ENCODE measurements at places on chromosomes 16 and 17.
A peak's percentile ranks its signal among the peaks of the same experiment; 100 is the strongest.

- DNase-seq: no peak
Observed at GRCh38 chr16:53784291-53784690, 80.3 kb downstream of the FTO start.

GRCh38 chr16:57531635-57532265 lies 4.6 kb downstream of the CCDC102A start:
- no peak for DNase-seq

DNA sequence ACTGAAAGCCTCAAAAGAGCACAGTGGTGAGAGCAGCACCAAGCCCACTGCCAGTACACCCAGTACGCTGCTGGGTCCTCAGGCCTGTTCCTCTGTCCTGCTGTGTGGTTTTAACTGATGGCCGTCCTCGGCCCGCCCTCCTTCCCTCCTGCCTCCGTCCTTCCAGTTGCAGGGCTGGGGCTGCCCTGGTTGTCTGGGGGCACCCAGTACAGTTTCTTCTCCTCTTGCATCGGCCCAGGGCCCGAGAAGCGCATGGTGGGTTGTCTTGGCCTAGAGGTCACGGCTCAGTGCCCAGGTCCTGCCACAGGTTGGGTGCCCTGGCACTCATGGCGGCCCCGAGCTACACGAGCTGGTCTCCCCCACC lies 70.8 kb upstream of the KCTD5 start:
- no peak for DNase-seq

GRCh38 chr16:86127366-86127765 lies 228.4 kb downstream of the IRF8 start:
- DNase-seq: no peak

DNA sequence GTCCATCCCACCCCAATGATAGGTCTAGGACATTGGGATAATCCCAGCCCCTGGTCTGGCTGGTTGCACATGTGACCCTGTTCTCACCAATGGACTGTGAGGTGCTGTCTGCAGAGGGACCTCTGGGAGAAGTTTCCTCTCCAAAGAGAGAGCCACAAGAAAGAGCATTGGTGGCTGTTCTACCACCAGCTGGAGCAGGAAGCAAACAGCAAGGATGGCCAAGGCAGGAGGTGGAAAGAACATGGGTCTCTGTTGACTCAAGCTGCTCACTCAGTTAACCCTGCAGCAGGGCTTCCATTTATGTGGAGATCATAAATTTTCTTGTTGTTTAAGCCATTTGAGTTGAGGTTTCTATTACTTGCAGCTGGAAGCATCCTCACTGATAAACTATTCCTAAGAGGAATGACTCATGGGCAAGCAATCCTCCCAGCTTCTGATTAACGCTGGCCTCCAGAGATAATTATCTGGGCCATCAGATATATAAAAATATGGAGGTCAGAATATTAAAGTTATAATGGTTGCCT lies 52.6 kb downstream of the CYB5B start:
- no peak for DNase-seq

- no peak for DNase-seq
Observed at GRCh38 chr16:2692948-2693651, 10.8 kb downstream of the KCTD5 start.

DNA sequence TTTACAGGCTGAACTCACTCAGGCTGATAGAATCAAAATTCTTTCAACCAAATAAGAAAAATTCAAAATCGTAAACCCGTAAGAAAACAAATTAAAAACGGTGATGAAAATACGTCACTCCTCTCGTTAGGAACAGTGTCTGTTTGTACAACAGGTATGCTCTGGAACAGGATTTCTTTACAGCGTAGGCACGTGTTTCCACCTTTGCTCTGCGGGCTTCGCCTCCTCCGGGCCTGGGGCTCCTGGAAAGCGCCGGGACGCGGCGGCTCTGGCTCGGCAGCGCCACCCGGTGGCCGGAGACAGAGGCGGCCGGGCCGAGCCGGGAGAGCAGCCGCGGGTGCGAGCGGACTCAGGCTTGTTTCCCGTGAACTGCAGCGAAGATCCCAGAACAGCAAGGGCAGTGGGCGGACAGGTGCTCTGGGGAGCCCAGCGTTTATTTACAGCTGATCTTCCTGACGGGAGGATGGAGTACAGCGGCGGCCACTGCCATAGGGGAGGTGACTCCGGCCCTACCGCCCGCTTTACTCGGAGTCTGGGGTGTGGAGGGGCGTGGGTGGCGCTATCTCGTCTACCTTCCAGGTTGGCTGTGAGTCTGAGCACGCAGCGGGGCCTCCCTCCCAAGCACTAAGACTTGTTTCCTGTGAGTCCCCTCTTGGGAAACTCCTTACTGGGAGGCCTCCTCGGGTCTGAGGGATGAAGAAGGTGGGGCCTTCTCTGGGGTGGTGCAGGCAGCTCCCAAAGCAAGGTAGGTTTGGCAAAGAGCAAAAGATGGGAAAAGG lies 40.5 kb upstream of the ATP2A3 start:
- DNase-seq: peak; percentile 7

DNA sequence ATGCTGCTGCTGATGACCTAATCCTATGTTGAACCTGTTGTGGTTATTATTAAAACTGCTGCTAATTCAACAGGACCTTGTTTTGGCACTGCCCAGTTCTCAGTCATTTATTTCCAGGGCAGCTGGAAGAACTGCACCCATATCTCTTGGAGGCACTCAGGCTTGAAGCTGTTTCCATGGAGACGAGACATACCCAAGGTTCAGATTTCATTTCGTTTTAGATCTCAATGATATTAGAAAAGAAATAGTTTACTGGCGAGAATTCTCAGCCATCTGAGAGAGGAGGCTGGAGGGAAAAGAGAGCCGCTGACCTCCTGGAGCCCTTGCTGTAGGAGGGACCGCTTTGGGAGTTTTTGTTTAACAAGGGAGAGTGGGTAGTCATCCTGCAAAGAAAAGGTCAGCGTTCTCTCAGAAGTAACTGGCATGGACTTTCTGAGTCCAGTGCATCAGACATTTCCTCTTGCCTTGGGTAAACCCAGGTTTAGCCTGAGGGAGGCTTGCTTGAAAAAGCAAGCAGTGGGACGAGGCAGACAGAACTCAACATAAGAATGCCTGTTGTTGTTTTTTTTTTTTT lies 75.4 kb downstream of the YPEL2 start:
- peak; percentile 69 for DNase-seq

DNA sequence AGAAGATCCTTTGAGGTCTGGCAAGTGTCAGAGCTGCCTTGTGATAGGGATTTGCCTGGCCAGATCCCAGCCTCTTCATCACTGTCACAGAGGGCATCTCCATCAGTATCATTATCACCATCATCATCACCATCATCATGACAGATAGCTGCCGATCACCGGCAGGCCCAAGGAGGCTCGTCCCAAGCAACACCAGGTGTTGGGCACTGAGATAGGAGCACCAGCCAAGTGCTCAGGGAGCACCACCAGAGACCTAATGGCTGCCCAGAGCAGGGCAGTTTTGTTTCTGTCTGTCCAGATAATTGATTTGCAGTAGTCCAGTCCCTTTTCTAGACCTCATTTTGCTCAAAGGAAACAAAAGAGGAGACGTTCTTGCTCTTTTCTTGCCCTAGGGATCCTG lies 25.0 kb downstream of the HNF1B start:
- DNase-seq: no peak

DNA sequence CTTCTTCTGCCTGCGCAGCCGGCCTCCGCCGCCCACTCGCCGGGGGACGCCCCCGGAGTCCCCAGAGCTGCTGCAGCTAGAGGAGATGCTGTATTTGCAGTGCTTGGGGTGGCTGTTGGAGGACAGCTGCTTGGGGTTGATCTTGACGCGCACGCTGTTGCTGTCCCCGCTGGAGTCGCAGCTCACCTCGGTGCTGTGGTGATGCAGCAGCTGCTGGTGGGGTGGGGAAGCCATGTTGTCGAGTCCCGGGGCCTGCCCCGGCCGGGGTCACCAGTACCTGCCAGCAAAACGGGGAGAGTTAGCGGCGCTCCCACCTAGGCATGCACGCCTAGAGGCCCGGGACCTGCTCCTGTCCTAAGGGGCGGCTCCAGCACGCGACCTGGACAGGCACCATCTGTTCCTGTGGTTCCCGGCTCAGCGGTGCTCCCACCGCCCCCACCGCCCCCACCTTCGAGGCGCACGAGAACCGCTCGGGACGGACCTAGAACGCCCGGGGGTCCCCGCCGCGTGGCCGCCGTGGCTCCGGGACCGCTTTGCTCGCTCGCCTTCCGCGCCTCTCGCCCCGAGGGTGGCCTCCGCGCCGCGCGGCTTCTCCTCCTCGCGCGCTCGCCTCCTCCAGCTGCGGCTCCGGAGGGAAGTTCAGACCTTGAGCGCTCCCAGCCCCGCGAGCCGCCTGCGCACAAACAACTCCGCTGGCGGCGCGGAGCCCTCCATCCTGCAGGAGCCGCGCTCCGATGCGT lies 863 bp downstream of the ADCY9 start:
- no peak for DNase-seq

GRCh38 chr16:27461483-27462171 lies 59.7 kb downstream of the IL21R start:
- DNase-seq: no peak

- no peak for DNase-seq
Observed at GRCh38 chr16:49414671-49415070, 41.1 kb downstream of the C16orf78 start.

GRCh38 chr17:81482673-81483072 lies 29.9 kb downstream of the ACTG1 start:
- DNase-seq: peak; percentile 40

DNA sequence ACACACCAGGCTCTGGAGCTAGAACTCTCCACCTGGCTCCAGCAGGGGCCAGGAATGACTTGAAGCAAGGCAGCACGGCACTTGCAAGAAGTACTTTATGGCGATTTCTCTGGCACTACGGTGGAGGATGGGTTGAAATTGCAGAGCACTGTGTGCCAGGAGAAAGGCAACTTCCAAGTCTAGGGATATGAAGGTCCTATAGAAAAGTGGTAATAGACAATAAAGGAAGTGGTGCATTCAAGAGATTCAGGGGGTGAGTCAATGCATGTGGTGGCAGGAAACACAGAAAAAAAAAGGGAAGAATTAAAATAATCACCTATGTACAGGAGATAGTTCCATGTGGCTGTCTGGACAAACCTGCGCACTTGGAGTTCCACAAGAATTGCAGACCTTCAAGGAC lies 240.3 kb upstream of the DYNLRB2 start:
- no peak for DNase-seq

DNA sequence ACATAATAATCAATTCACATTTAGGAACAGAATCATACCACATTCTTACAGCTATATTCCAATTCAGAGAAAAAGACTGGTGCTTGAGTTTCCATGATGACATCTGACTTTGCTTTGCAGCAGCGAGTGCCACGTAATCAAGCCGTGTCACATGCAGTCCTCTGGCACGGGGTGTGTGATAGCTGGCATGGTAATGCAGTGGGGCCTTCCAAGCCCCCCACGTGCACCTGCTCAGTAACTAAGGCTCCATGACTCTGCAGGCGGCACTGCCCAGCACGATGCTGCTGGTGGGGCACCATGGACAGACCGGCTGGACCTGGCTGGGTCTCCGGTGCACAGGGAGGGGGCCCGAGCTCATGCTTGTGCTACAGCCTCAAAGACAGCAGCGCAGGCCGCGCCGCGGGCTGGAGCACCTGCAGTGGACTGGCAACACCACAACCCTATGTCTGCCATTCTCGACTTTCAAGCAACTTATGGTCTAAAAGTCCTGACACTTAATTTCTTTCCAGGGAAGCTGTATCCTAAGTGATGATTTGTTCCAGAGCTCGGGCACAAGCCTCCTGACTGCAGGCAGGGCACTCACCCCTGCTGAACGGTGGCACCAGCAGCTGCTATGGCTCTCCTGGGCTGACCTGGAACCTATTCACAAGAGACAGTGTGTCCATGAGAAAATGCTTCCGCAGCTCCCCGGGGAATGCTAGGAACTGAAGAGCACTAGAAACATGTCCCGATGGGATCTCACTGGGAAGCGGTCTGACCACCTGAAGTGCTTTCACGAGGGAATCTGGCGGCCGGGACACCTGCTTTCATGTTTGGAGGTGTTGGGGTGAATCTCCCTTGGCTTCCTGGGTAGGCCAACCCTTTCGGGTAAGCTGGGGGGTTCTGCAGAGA lies 99.5 kb upstream of the DNAH17 start:
- no peak for DNase-seq

DNA sequence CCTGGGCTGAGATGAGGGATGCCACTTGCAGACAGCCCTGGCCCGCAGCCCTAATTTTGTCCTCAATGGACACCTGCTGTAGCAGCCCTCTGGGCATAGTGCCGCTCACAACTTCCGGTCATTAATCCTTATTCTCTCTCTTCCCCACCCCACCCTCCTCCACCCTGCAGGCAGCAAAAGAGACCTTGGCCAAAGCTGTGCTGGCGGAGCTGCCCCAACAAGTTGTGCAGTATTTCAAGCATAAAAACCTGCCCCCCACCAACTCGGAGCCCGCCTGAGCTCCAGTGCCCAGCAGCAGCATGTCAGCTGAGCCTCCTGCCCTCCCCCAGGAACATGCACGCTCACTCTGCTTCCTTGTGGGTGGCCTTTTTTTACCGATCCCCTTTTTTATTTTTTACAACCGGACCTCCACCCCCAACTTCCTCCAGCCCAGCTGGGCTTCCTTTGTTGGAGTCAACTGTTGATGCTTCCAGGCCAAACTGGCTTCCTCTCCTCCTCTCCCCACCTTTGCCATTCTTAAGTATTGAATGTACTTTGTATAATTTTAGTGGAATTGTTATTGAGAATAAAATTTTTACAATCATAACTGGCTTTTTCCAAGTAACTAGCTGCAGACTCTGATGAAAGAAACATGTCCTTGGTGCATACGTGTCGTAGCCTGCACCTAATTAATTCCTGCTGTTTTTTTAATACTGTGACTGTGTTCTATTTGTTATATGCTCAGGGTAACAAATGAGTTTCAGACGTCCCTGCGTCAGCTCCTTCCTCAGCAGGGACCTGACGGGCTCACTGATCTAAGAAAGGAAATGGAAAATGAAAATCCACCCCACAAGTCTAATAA lies 38.2 kb downstream of the PSME3IP1 start:
- DNase-seq: no peak

- DNase-seq: no peak
Observed at GRCh38 chr17:60989379-60989778, 311.7 kb downstream of the BCAS3 start.

- peak; percentile 42 for DNase-seq
Observed at GRCh38 chr17:48907713-48908046, 527 bp upstream of the UBE2Z start.

DNA sequence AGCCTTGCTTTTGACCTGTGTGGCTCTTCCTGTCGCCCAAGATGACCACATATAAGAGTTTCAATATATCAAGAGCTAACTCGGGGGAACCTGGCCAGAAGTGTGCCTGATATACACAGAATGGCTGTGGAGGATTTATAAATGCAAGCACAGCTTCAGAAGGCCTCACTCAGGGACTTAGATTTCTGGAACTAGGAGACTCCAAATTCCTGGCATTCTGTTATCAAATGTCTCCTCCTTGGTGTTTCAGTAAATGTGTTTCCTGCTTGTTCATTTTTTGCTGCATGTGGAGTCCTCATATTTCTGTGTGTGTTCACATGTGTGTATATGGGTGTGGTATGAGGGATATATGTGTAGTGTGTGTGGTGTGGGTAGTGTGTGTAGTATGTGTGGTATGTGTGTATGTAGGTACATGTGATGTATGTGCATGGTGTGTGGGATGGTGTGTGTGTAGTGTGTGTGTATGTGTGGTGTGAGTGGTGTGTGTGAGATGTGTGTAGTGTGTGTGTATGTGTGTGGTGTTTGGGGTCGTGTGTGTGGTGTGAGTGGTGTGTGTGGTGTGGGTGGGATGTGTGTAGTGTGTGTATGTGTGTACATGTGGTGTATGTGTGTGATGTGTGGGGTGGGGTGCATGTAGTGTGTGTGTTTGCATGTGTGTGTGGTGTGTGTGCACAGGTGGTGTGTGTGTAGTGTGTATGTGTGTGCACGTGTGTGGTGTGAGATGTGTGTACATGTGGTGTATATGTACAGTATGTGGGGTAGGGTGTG lies 981 bp upstream of the CD300H start:
- no peak for DNase-seq

- no peak for DNase-seq
Observed at GRCh38 chr17:46128453-46128852, 64.8 kb downstream of the KANSL1 start.
